NCI-H1436 (cell line): ENCODE measurements at places on chromosomes 6 and 20.
A peak's percentile ranks its signal among the peaks of the same experiment; 100 is the strongest.

- DNase-seq, result no peak
Measured at GRCh38 chr6:88492824-88493223, 326.7 kb upstream of the CNR1 start.

DNA sequence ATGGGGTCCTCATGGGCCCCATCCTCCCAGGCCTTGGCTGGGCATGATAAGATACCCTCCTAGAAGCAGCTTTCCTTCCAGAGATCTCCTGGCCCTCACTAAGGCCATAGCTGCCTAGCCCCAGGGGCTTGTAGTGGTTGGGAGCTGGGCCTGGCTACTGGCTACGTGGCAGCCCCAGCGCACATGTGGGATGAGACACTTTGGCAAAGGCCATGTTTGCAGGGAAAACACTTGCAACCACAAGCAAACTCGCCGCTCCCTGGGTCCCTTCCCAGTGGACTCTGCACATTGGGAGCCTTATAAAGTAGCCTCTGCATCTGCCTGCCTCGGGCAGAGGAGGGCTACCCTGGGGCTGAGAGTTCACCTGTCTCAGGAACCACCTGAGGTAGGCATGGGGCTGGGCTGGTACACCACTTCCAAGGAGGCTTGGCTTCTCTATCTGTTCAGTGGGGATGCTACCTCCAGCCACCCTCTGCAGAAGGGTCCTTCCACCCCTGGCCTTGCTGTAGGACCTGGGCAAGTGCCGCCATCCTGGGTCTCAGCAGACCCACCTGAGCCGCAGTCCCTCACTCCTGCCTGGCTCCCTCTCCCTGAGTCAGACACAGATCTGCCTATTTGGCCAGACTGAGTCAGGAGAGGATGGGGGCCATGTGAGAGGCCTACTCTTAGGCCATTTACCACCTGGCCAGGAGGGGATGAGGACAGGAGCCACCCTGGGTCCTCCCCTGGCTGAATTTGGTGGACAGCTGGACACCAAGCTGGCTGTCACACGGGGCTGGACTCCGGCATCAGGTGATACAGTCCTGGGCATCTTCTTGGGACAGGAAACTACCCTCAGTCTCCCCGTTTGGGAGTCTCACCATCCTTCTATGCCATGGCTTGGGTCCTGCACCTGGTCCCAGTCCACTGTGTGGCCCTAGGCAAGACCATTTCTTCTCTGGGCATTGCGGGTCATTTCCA lies at the start of gene BPIFB2:
Gene BPIFB2, plus strand, starts transcription at position 329 of the 960 bp plus-strand sequence. CDS start 871 bp downstream, outside the sequence.
- no peak for DNase-seq

DNA sequence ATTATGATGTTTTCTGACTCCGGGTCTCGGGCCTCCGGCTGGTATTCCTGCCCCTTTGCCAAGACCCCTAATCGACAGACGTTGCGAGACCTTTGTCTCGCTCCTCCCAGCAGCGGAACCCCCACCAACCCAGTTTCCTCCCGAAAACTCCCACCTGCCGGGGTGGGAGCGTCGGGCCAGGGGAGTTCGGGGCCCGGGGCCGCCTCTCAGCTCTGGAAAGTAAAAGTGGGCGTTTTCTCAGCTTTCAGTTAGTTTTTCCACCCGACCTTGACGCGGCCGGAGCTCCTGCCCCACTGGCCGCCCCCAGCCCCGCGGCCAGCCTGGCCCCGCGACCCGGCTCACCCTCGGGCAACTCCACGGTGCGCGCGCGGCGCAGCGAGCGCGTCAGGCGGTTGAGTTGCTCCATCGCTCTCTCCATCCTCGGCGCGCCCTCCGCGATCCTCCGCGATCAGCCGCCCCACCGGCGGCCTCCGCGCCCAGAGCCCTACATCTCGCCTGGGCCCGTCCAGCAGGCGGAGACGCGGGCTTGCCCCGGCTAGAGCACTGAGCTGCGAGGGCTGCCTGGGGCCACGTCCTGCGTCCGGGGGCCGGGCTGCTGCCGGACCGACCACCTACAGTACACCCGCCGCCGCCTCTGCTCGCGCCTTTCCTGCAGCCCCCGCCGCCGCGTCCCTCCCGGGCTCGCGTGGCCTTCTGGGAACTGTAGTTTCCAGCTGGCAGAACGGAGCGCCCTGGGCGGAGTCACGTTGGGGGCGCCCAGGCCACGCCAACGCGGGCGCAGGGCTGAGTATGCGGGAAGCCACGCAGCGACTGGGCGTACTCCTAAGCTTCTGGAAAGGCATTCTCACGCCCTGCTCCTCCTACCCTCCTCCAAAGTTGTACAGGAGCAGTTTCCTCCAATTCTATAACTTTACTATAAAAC lies at the start of gene HACE1:
Gene HACE1, minus strand, starts transcription at position 695 of the 922 bp plus-strand sequence. Its CDS starts 277 bp downstream, at position 418.
- peak; percentile 76 for DNase-seq

- no peak for DNase-seq
Measured at GRCh38 chr20:50282592-50283241, 92.1 kb downstream of the CEBPB start.

DNA sequence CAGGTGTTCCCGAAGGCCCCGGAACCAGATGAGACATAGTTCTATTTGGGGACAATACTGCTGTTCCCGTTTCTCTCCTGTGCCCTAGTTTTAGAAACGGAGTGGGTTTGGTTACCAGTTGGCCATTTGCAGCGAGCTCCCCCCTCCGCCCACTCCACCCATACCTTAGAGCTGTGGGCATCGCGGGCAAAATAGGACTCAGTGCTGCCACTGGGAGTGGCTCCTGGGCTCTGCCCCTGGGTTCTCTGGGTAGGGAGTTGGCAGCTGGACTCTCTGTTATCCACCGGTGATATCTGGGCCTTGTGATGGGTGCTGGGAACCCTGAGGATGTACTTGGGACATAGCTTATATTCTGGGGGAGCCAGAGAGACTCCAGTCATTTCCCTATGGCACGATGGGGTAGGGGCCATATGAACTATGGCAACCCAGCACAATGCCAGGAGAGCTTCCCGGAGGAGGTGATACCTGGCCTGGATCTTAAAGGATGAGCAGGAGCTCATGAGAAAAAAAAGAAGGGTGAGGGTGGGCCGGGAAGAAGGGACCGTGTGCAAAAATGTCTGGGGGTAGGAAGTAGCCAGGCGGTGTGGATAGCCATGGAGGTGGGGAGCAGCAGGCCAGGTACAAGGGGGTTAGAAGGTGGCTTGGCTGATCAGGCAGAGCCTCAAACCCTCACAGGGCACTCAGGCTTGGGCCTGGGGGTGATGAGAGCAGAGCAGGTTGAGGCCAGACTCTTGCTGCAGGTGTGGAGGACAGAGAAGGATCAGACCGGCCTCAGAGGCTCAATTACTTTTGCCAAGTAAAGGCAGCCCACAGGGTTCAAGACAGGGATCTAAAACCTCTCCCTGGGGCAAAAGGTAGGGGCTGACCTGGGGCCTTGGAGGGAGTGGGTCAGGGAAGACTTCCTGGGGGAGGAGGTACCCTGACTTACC lies 9.6 kb downstream of the SRC start:
- no peak for DNase-seq

- DNase-seq, result no peak
Measured at GRCh38 chr6:20269181-20269580, 56.9 kb upstream of the MBOAT1 start.

- no peak for DNase-seq
Measured at GRCh38 chr6:136148523-136148922, 101.6 kb downstream of the MTFR2 start.

GRCh38 chr6:42367353-42368011 lies 84.2 kb downstream of the TRERF1 start:
- DNase-seq, result no peak

- DNase-seq, result no peak
Measured at GRCh38 chr20:35497780-35498189, 31.7 kb downstream of the C20orf173 start.

GRCh38 chr6:108846628-108847027 lies 1.6 kb upstream of the ARMC2 start:
- no peak for DNase-seq

GRCh38 chr6:19587238-19587942 lies 249.8 kb upstream of the ID4 start:
- no peak for DNase-seq

DNA sequence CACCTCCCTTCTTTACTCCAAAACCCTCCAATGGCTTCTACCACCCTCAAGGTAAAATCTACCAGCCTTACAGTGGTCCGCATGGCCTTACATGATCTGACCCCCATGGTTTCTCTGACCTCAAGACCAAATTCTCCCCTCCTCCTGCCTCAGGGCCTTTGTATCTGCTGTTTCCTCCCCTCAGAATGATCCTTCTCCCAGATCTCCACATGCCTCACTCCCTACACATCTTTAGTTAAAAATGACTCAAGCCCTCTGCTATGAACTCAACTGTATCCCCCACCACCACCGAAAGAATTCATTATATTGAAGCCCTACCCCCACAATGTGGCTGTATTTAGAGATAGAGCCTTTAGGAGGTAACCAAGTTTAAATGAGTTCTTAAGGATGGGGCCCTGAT lies 4.1 kb downstream of the SLC23A2 start:
- no peak for DNase-seq

GRCh38 chr6:11144393-11144851 lies 32.9 kb upstream of the ERVFRD-1 start:
- peak; percentile 44 for DNase-seq

DNA sequence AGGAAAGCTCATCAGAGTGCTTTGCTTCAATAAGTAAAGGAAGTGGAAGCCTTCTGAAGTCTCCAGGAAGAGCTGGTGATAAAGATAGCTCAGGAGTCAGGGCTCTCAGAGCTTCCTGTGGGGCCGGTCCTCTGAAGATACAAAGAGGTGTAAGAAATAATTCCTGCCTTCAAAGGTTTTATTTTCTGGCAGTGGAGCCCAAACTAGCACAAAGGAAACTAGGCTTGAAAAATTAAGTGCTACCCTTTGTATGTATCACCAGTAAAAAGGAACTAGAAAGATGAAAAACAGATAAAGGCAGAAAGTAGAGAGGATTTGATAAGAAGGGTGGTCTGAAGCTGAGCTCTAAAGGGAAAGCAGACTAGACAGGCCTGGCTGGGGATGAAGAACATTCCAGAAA lies 204.1 kb upstream of the SASH1 start:
- no peak for DNase-seq

- no peak for DNase-seq
Measured at GRCh38 chr20:5580940-5581708, 169.1 kb upstream of the SHLD1 start.

DNA sequence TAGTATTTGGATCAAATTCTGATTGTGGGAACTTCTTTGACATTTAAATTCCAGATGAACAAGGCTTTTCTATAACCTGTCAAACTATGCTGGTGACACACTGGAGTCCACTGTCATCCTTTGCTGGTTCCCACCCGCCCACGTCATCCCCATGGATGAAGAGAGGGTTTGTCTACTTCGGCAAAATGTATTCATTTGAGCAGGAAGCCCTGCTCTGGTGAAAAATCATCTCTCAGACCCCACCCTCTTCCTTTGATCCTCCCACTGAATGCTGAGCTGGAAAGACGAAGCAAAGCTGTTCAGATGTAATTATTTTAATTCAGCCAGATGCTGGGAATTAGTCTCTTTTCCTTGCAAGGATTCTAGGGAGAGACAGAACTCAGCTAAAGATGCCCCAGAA lies 50.5 kb downstream of the CPNE5 start:
- DNase-seq, result no peak

- no peak for DNase-seq
Measured at GRCh38 chr6:45447005-45447404, 69.3 kb upstream of the SUPT3H start.

GRCh38 chr6:39389484-39389767 lies 66.9 kb upstream of the KCNK16 start:
- no peak for DNase-seq

- DNase-seq, result no peak
Measured at GRCh38 chr6:45850378-45851033, 165.2 kb downstream of the CLIC5 start.

DNA sequence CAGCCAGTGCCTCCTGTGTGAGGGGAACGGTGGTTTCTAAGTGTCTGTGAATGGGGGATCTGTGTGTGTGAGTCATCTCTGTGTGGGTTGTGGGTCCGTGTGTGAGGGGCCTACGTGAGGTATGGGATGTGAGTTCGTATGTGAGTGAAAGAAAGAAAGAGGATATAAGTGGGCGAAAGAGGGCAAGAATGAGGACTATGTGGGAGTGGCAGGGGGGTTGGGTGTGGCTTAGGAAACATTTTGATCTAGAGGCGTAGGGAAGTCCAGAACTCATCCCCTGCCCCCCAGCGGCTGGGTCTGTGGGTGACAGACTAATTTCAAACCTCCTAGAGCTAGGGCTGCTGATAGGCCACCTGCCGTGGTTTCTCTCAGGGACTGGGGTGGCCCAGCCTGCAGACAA lies 35.5 kb downstream of the DHX35 start:
- DNase-seq, result no peak

- DNase-seq, result no peak
Measured at GRCh38 chr6:166907373-166907841, 48.9 kb downstream of the RNASET2 start.

GRCh38 chr20:38937978-38938473 lies 11.8 kb downstream of the FAM83D start:
- no peak for DNase-seq

DNA sequence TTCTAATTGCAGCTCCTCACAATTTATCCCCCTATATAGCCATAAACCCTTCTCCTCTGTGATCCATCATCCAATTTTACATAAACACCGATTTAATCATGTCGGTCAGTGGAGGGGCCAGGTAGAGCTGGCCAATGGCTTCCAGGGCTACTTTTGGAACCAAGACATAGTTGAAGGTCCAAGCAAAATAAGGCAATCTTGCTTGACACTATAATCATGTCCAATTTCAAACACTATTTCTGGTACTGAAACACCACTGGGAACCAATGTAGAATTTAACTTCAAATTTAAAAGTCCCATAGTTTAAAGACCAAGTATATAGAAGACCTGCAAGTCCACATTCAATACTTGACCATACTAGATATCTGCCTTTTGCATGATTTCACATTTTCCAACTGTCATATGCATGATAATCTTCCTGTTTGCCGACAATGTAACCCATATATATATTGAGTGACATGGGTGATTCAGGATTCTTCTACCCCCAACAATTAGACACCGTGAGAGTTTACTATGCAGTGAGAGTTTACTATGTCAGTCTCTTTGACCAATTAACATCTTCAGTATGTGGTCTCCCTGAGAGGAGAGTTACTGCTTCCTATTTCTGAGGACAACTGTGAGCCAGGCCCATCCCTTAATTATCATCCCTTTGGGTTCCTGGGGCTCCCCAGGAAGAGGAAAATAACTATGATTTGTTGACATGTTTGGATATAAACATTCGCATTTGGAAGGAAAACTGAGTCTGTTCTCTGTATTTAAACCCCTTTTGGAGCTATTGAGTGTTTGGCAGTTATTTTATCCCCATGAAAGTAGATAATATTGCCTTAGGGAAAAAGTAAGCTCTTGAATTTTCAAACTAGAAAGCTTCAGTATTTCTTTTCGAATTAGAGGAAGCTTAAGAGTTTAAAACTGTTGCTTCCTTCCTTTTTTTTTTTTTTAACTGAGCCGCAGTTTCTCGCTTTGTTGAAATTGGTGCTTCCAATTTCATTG lies 31.8 kb downstream of the SAMD3 start:
- no peak for DNase-seq
